ENCODE measurements at places on chromosomes 2 and 18.

DNA sequence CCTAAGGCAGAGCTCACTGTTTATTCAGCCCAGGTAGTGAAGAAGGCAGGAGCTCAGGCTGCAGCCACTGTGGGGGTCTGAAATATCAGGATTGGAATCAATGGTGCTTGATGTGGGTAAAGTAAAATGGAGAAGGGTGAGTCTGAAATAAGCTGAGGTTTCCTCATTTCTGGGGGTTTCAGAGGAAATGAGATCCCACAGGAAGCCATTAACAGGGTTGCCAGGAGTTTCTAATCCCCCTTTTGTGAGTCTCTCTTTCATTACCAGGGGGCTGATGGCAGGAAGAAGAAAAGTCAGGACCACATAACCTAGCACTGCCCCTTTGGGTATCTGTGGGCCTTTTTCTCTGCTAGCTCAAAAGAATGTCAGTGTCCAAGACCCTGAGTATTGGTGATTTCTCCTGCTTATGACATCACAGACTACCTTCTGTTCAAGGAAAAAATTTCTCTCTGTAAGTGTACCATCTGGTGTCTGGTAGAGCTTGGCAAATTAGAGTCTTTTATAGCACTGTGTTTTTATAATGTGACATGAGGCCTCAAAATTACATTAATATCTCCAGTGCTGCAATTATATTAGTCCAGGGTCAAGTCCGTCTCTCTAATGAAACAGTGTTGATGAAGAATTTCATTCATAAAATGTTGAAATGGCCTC is 56.0 kb downstream of the LBH start:
- DNase-seq = no peak

DNA sequence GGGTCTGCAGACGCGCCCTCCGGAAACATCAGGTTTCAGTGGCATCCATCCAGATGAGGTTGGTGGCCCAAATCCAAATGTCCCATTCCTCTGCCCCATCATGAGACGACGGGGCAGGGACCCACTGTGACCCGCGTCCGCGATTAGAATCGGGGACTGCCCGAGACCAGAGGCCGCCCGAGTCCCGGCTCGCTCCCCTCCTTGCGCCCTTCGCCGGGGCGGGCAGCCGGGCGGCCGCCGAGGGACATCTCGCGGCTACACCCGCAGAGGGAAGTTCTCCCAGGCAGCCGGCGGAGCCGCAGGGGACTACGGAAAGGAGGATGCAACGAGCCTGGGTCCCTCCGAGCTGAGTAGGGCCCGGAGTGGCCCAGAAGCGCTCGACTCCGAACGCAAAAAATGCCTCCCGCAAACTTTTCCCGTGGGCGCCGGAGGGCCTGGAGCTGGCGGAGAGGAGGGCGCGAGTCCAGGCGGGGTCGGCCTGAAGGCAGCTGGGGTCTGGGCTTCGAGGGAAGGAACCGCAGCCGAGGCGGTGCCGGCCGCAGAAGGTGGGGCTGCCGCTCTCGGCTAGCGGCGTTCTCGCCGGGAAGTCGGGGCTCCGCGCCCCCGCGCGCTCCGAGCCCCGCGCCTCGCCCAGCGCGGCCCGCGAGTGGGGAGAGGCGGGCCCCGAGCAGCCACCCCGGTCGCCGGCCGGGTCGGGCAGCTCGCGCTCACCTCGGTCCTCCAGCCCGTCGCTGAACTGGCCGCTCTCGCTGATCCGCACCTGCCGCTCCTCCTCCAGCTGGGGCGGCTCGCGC is 580 bp downstream of the TMEM163 start:
- no peak for DNase-seq

GRCh38 chr2:216516730-216517350 is 18.2 kb downstream of the RPL37A start:
- no peak for DNase-seq

GRCh38 chr18:55517055-55517454 is 70.9 kb downstream of the TCF4 start:
- DNase-seq = no peak

GRCh38 chr2:177147093-177147694 is 65.4 kb upstream of the HNRNPA3 start:
- DNase-seq = no peak

GRCh38 chr18:42176599-42176998 is 221.6 kb downstream of the PIK3C3 start:
- no peak for DNase-seq

GRCh38 chr18:3693410-3693809 is 243.4 kb downstream of the TGIF1 start:
- DNase-seq = no peak

GRCh38 chr18:53101536-53102105 is 761.6 kb downstream of the DCC start:
- no peak for DNase-seq

DNA sequence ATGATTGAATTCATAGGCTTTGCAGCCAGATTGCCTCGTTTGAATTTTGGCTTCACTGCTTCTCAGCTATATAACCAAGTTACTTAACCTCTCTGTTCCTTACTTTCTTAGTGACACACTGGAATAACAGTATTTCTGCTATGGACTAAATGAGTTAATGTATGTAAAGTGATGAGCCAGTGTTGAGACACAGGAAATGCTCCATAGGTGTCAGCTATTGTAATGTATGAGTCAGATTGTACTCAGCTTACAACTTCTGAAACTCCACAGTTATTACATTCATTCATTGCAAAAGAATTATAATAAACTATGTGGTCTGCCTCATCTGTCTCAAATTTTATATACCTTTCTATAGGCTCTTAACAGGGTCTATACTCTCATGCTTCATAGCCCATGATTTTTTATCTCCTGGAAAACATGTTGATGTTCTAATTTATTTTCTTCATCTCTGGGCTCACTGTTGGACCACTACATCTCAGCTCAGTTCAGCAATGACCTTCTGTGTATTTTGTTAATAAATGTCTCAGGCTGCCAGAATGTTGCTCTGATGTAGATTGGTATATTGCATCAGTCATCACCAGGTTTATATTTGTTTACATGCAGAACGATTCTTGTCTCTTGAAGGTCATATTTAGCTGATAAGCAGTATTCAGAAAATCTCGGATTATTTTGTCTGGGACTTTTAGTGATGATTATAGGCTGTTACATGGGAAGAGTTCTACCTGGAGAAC is 76.2 kb downstream of the MAP3K20 start:
- DNase-seq = no peak

- DNase-seq = no peak
Measured at GRCh38 chr2:199807966-199808365, 43.0 kb downstream of the FTCDNL1 start.

GRCh38 chr18:76564655-76565237 is 69.7 kb upstream of the ZNF516 start:
- no peak for DNase-seq

GRCh38 chr2:224221455-224221913 is 180.4 kb downstream of the FAM124B start:
- DNase-seq = no peak

DNA sequence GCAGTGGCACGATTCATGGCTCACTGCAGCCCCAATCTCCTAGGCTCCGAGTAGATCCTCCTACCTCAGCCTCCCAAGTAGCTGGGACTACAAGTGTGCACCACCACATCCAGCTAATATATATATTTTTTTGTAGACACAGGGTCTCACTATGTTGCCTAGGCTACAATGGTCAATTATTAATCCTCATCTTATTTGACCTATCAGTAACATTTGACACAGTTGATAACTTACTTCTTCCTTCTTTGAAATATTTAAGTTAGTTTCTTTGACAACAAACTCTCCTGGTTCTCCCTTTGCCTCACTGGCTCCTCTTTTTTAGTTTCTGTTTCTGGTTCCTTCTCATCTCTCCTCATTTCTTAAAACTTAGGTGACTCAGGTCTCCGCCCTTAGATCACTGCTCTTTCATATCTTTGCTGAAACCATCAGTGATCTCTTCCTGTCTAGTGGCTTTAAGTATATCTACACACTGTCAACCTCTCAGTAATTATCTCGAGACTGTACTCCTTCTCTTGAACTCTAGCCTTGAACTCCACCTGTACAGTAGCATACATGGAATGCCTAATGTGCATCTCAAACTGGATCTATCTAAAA is 11.5 kb downstream of the PGAP1 start:
- no peak for DNase-seq

DNA sequence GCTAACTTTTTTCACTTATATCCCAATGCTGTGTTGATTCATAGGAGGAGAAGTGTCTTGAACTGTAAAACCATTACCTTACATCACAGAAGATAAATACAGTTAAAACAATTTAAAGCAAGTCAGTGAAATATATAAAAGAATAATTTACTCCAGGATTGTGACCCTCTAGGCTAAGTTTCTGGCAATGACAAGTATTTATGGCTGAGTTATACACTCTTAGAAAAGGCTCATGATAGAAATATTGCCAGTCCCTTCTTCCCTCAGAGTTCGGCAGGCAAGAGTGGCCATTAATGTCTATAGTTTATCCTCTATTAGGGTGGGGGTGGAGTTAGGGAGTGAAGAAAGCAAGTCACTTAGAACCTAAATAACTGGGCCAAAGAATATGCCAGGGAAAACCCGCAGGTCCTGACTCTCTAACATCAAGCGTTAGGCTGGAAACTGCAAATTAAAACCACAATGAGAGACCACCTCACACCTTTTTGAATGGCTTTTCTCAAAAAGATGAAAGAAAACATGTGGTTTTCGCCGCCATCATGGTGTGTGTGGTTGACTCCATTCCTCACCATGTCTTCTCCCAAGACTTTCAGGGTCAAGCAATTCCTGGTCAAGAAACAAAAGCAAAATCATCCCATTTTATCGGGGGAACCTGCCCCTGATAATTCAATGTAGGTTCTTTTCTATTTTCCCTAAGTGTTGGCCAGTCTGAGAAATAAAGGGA is 69.3 kb downstream of the CD226 start:
- no peak for DNase-seq

GRCh38 chr2:23525137-23525765 is 140.3 kb downstream of the KLHL29 start:
- DNase-seq = no peak

DNA sequence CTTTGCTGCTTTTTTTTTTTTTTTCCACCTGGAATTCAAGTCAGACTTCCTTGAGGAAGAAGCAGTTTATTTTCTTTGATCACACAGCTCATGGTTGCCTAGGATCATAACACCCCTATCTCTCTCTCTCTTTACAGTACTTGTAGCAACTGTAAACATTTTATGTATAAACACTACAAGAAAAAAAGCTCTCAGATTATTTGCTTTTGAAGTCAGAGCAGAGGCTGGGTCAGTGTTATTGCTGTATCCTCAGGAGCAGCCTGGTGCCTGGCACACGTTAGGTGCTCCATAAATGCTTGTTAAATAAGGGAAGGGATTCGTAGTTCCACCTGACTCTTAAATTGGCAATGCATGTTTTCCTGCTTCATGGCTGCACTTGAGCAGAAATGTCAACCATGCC is 221.2 kb downstream of the TGIF1 start:
- no peak for DNase-seq

DNA sequence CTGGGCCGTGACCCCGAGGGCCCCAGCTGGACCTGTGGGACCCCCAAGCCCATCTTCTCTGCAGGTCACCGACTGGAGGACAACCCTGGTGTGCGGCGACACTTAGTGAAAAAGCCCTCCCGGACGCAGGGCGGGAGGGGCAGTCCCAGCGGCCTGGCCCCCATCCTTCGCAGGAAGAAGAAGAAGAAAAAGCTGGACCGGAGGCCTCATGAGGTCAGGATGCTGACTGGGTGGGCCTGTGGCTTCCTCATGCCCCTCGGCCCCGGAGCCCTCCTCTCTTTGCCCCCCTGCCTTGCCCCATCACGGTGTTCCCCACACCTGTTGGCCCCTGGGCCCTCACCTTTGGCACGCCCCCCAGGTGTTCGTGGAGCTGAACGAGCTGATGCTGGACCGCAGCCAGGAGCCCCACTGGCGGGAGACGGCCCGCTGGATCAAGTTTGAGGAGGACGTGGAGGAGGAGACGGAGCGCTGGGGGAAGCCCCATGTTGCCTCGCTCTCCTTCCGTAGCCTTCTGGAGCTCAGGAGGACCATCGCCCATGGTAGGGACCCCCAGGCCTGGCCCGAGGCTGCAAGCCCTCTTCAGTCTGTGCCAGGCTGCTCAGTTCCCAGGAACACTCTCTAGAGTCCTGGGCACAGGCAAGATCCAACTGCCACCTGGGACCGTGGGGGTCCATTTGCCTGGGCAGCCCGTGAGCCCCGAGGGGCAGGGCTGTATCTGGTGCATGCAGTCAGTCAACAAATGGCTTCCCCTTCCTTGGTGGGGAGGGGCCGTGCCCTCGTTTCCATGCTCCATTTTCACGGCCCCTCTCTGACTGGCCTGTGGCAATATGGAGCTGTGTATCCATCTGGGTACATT is 4.7 kb downstream of the SLC4A3 start:
- no peak for DNase-seq

DNA sequence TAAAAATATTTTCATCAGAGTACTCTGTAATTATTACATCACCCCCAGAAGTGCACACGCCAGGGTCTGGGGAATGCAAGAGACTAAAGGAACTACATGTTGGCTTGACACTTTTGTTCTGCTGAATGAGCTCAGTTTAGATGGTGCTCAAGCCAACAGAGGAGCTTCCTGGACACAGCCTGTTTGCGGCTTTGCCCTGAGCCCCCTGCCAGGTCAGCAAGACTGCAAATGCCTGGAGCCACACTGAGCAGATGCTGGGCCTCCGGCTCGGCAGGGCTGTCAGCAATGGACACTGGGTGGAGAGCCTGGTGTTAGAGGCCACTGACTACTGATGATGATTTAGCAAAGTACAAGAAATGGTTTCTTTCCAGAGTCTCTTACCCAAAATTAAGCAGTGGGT is 31.9 kb downstream of the PTPN18 start:
- no peak for DNase-seq

GRCh38 chr18:49487711-49488310 is 777 bp upstream of the C18orf32 start:
- DNase-seq = no peak

GRCh38 chr2:70979180-70979488 is 704 bp downstream of the ANKRD53 start:
- no peak for DNase-seq

DNA sequence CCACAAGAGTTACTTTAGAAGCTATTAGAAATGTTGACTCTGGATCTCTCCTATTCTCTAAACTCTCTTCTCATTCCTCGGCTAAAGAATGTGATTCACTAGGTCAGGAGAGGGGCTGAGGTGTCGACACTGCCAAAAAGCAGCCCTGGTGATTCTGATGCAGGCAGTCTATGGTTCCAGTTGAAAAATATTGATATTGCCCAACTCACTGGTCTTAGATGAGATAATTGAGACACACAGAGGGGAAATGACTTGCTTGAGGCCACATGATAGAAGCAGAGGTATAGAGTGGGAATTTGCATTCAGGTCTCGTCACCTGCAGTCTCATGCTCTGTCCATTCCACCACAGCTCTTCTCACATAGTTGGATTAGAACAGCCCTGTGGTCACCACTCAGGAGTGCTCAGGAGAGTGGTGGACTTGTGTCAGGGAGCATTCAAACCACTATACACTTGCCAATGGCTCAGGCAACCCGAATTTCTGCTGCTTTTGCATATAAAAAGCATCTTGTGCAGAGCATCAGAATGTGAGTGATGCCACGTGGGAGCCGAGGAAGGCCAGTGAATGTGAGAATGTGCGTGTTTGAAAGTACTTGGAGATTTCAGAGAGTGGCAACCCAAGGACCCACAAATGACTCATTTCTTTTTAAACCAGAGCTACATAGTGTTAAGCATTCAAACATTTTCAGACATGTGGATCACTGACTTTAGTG is 65.1 kb upstream of the CTLA4 start:
- DNase-seq = no peak

GRCh38 chr2:62283147-62283546 is 87.2 kb downstream of the B3GNT2 start:
- DNase-seq = no peak

- no peak for DNase-seq
Measured at GRCh38 chr2:25470806-25471205, 129.1 kb upstream of the DNMT3A start.

All from stimulated activated CD8-positive, alpha-beta memory T cell treated with anti-CD3 and anti-CD28 coated beads, Interleukin-4, amount 100 ng/mL, for 1 hour (primary cell).